Brain pericyte (primary cell): ENCODE measurements at places on chromosomes 7 and 10.

DNA sequence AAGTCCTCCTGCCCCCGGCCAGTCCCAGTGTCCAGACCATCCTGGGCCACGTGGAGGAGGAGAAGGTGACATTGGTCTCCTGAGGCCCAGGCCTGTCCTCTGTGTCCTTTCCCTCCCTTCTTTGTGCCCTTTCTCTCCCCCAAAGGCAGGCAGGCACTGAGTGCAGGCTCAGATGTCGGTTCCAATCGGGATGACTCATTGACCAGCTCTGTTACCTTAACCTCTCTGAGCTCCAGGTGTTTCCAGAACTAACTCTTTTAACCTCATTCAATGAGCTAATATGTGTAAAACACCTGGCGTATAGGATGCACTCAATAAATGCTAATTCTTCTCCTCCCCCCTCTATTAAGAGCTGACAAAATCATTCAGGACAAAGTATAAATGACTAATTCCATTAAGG is 25.7 kb downstream of the MACROH2A2 start:
- DNase-seq = no peak

GRCh38 chr7:135970682-135971365 is 6.3 kb downstream of the MTPN start:
- DNase-seq = no peak

DNA sequence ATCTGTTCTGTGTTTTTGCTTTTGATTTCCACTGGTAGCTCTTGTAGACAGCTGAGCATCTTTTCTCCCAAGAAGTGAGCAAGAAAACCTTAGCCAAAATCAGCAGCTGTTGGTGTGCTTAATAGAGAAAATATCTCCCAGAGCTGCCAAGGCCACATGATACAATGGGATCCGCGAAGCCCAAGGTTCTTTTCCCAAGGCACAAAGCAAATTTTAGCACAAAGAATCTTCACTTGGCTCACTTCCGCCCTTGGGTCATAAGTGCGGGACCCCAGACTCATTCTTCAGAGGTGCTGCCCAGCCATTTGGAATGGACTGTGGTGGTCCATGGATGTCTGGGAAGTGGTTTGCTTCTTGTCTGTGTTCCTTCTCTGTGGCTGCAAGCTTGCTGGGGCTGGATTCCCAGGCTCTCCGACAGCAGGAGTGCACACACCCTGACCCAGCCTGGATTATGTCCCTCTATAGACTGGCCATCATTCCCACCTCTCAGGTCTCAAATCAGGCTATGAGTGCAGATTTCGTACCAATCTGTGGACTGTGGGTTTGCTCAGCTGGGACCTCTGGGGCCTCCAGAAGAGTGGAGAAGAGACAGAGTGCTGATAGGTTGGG is 93.0 kb upstream of the TMEM72 start:
- no peak for DNase-seq

DNA sequence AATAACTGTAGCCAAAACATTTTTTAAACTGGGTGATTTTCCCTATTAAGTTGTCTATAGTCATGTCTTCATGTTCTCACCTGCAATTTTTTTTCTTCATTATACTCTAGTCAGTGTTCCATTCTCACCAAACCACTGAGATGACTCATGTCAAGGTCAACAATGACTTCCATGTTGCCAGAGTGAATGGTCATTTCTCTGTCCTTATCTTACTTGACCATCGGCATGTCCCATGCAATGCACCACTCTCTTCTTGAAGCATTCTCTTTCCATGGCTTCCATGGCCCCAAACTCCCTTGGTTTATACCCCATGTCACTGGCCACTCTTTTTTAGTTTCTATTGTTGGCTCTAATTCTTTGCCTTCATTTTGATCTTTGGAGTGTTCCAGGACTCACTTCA is 173.9 kb downstream of the PPP1R17 start:
- no peak for DNase-seq

GRCh38 chr7:111985798-111986197 is 220.4 kb downstream of the DOCK4 start:
- no peak for DNase-seq

GRCh38 chr7:138164804-138165203 is 88.5 kb downstream of the AKR1D1 start:
- DNase-seq = no peak

- DNase-seq = no peak
Observed at GRCh38 chr7:149427096-149427680, 33.7 kb downstream of the ZNF777 start.

GRCh38 chr10:7551289-7551688 is 115.5 kb downstream of the ITIH5 start:
- no peak for DNase-seq

DNA sequence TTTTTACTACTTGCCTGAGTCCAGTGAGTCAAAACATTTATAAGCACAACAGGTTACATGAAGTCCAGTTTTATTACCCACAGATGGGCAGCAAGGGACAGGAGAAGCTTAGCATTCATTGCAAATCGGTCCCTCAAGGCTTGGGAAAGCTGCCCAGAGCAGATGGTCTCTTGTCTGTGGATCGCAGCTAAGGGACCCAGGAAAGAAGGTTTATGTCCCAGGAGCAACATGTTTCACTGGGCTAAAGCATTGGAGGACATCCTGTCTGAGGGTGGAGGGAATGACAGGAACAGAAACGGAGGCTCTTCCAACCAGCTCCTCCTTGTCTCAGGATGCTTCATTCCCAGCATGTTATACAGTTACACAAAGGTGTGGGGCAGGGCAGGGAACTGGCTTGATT is 39.3 kb downstream of the TRIM24 start:
- no peak for DNase-seq

- no peak for DNase-seq
Observed at GRCh38 chr7:106938803-106939202, 73.7 kb downstream of the PIK3CG start.

DNA sequence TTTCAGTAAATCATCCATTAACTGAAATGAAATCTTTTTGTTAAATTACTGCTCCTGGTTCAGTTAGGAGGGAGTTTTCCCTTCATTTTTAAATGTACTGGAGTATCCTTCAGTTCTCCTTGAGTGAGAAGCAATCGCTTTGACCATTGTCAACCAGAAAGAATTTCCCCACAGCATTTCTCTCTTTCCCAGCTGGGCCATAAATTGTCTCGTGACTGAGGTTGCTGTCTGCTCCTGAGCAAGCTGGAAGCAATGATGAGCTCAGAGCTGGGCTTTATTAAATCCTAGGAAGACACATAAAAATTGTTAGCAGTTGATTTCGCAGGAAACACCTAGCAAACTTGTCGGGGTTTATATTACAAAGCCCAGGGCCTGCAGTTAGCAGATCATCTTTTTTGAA is 102.0 kb upstream of the INSYN2A start:
- DNase-seq = no peak

GRCh38 chr10:47405857-47406547 is 21.9 kb upstream of the ZNF488 start:
- DNase-seq = no peak

- no peak for DNase-seq
Observed at GRCh38 chr10:28761084-28761846, 83.9 kb downstream of the BAMBI start.

- DNase-seq = no peak
Observed at GRCh38 chr7:82317257-82317721, 126.3 kb downstream of the CACNA2D1 start.

DNA sequence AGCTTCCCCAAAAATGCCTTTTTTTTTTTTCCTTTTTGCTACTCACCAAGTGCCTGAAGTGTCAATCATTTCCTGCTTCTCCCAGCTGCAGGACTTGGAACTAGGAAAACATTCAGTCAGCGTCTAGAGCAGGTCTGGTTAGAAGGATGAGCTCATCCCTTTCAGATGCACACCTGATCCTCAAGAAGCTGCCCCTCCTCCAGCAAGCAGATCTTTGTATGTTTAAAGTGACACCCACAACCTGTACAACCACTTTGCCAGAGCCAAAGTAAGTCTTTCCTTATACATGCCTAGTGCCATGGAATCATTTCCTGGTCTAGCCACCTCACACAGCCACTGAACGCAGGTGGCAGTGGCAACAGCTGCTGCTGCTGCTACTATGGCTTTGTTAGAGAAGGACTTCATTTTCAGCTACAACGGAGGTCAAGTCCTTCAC is 10.4 kb upstream of the USP54 start:
- DNase-seq = no peak

DNA sequence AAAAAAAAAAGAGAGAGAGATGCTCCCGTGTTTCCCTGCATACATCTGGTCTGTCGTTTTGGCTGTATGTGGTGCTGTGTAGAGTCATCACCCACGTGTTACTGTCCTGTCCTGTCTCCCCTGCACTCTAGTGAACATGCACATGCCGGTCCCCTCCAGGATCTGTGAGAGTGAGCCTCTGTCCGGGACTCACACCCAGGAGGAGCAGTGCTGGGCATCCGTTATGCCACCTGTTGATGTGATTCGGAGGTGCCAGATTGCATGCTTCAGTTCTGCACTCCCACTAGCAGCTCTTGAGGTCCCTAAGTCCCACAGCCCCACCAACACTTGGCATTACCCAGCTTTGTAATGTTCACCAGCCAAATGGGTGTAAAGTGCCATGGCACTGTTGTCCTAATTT is 16.4 kb downstream of the GHRHR start:
- no peak for DNase-seq

- DNase-seq = no peak
Observed at GRCh38 chr7:114989531-114989930, 67.6 kb downstream of the MDFIC start.

GRCh38 chr7:43646603-43647338 is 63.9 kb downstream of the STK17A start:
- DNase-seq = no peak

- no peak for DNase-seq
Observed at GRCh38 chr7:157991351-157991750, 596.3 kb downstream of the PTPRN2 start.

- DNase-seq = no peak
Observed at GRCh38 chr7:47999413-47999812, 20.0 kb upstream of the HUS1 start.

- no peak for DNase-seq
Observed at GRCh38 chr7:71132377-71133231, 660 bp downstream of the GALNT17 start.

GRCh38 chr10:133388236-133388972 is 5.6 kb upstream of the MTG1 start:
- DNase-seq = no peak

DNA sequence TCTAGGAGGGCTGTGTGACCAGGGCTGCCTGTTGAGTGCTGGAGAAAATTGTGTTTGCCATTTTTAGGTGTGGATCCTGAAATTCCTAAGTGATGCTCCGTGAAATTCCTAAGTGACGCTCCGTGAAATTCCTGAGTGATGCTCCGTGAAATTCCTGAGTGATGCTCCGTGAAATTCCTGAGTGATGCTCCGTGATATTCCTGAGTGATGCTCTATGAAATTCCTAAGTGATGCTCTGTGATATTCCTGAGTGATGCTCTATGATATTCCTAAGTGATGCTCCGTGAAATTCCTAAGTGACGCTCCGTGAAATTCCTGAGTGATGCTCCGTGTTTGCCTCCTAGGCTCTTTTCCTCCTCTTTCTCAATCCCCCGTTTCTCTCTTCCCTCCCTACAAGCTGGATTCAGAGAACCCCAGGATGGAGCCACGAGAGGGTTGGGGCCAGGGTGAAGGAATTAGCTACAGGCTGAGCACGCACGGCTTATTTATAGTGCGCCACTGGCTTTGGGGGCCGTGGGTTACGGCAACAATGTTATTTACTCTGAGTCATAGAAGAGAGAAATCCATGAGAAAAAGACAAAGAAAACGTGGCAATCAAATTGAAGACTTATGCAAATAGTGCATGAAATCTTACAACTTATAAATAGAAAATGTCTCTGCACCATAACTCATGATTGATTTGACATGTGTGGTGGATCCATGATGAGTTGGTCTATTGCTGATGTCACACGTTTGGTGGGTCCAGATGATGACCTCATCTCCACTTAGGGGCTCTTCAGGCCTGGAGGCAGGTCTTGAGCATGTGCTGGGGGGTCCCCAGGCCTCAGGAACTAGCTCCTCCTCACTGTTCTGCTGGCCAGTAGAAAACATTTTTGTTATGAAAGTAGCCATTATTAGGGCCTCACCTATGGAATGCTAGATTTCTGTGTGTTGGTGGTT is 224.6 kb downstream of the WDR37 start:
- DNase-seq = no peak

- no peak for DNase-seq
Observed at GRCh38 chr7:148854983-148855382, 29.1 kb downstream of the EZH2 start.

- no peak for DNase-seq
Observed at GRCh38 chr7:451255-452225, 68.1 kb downstream of the PDGFA start.

DNA sequence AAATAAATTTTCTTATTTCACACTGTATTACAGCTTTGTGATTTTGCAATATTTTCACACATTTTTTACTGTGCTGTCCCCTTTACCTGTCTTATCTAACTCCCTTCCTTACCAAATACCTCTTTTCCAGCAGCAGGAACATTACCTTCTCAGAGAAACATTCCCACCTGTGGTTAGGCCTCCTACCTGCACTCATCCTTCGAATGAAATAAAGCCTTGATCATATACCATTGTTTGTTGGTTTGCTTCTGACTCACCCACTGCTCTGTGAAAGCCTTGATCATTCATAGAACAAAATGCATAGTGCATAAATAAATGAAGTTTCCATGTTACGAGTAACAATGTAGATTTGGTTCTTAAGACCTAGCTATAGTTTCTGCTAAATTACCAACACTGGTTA is 256.3 kb downstream of the ARL4A start:
- no peak for DNase-seq

- no peak for DNase-seq
Observed at GRCh38 chr7:31857172-31857571, 170.2 kb downstream of the PPP1R17 start.

DNA sequence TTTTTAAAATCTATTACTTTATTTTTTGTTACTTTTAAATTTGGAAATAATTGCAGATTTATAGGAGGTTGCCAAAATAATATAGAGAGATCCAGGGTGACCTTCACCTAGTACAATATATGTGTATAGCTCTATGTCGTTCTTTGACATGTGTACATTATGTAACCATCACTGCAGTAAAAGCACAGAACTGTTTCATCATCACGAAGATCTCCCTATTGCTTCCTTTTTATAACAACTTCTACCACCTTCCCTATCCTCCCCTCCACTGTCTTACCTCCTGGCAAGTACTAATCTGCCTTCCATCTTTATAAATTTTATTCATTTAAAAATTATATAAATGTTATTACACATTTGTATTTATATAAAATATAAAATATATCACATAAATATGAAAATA is 251.0 kb downstream of the AUTS2 start:
- no peak for DNase-seq

DNA sequence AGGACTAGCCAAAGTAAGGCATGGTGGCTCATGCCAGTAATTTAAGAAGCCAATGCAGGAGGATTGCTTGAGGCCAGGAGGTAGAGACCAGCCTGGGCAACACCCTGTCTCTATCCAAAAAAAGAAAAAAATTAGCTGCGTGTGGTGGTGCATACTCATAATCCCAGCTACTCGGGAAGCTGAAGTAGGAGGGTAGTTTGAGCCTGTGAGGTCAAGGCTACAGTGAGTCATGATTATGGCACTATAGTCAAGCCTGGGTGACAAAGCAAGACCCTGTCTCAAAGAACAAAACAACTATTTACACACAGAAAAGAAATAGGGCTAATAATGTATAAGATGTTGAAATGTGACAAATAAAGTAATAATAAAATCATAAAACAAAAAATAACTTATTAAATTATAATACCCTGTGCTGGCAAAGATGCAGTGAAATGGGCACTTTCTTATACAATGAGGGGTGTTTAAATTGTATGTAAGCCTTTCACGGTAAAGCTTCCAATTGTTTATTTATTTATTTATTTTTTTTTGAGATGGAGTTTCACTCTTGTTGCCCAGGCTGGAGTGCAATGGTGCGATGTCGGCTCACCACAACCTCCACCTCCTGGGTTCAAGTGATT is 175.2 kb downstream of the TPST1 start:
- no peak for DNase-seq

GRCh38 chr10:102147561-102147960 is 4.6 kb upstream of the NOLC1 start:
- DNase-seq = no peak
